ENCODE measurements at places on chromosomes 2 and 18. TPM values are rescaled to one million over a fixed set of nuclear protein-coding genes. Genes with fewer than 3 reads are reported as not detected.

GRCh38 chr2:9573013-9573720 is 17.5 kb upstream of the ADAM17 start:
- DNase-seq: no peak

GRCh38 chr2:234133004-234133403 is 82.5 kb downstream of the SPP2 start:
- DNase-seq: peak; percentile 24

- DNase-seq: no peak
These were observed 344.4 kb downstream of the RND3 start for GRCh38 chr2:150143087-150143536.

GRCh38 chr18:23266717-23267446 is 131.6 kb downstream of the CABLES1 start:
- no peak for DNase-seq

DNA sequence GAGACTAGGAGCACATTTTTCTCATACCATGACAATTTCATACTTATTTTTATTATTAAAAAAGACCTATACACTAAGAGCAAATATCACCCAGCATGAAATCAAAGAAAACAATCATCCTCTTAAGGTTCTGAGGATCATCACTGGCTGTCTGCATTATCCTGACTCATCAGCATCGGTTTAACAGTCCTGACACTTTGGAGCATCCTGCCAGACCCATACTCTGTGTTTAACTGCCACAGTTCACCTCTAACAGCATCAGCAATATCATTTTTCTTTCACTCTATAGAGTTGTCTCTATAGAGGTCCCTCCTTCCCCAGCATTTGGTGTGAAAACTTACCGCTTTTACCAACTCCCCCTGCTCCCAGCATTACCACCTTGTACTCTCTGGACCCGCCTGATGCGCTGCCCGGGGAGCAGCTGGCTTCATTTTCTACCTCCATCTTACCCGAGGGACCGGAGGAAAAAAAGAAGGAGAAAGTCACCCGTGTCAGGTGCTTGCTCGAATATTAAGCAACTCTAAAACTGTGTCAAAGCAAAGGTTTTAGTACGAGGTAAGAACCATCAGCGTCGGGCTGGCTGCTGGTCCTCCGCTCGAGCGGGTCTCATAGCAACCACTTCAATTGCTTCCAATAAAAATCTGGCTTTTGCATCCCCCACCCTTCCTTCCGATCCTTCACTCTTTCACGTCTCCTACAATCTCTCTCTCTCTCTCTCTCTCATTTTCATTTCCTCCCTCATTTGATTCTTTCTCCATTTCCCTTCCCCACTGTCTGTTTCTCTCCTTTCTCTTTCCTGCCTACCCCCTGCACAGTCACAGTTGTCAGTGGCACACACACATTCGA is at the start of gene RIT2:
Gene RIT2 (minus strand): TSS at position 610 of the 846 bp plus-strand sequence.
- no peak for DNase-seq

DNA sequence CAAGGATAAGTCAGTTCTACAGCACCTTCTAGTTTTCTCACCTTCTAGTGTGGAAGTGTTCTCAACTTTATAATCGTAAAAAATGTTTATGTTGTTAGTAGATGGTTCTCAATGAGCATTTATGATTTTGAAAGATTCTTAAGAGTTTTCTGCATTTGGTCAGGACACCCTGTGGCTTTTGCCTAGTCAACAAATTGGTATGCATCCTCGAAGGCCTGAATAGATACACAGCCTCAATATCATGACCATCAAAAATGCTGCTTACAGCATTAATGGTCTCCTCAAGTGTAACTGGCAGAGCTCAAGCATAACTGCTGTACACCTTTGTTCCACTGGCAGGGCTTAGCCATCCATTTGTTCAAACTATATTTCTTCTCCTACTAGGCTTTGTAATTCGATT is 96.7 kb downstream of the CRACDL start:
- no peak for DNase-seq

DNA sequence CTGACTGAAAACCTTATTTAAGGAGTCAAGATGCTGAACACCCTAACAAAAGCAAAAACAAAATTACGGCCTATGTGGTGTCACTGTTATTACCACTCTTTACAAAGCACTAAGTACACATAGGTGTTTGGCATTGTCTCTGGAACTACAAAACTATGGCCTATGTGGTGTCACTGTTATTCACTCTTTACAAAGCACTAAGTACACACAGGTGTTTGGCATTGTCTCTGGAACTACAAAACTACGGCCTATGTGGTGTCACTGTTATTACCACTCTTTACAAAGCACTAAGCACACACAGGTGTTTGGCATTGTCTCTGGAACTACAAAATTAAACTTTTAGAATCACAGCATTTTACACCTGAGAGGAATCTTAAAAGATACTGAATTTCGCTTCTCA is 47.4 kb downstream of the SLC35F5 start:
- DNase-seq: no peak

DNA sequence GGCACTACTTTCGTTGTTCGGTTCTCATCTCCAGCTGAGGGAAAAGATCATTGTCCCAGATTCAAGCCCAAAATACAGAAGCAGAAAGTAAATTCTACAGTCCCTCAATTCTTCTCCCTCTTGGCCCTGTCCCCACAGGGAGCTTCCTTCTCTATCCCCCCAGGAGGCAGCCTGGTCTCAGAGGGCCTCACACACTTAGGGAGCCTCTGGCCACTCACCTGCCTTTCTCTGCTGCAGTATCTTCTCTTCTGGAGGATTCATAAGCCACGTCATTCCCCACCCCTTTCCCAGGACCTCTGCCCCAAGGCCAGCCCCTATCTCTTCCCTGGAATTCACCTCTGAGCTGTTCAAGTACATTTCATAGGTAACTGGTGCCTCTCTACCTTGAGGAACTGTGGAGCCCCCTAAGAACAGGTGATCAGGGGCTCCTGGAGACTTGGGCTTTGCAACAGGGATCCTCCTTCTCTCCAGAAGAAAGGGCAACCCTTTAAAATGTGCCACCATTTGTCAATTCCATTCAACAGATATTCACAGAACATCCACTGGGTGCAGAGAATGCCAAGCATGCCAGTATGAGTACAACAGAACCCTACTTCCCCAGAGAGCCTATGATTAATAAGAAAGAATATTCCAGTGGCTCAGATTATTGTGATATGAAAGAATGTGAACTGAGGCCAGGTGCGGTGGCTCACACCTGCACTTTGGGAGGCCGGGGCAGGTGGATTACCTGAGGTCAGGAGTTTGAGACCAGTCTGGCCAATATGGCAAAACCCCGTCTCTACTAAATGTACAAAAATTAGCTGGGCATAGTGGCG is 72.9 kb downstream of the CIB4 start:
- no peak for DNase-seq

The CROCC2 gene
- 3.1 TPM for total RNA-seq

The M1AP gene
- 1.9 TPM for total RNA-seq

The TSGA10 gene
- total RNA-seq: 6.0 TPM

The ARHGAP25 gene
- total RNA-seq: 7.7 TPM

The LRRTM1 gene
- 1.4 TPM for total RNA-seq
